ENCODE measurements at places on chromosomes 2 and 18.

DNA sequence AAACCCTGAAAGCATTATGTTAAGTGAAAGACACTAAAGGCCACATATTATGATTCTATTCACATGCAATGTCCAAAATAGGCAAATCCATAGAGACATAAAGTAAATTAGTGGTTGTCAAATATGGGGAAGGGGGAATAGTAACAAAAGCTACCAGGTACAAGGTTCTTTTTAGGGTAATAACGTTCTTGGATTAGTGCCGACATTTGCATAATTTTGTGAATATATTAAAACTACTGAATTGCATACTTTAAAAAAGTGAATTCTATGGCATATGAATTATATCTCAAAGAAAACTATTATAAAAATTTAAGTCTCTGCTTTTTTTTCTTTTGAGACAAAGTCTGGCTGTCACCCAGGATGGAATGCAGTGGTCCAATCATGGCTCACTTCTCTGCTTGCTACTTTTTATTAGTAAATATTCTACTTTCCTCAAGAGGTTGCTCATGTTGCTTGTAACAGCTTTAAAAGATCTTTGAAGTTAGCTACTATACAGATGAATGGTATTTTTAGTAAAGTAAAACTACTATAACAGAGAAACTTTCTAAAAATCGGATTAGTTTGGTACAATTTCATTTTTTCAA lies 2.5 kb downstream of the SESTD1 start:
- DNase-seq, result no peak

DNA sequence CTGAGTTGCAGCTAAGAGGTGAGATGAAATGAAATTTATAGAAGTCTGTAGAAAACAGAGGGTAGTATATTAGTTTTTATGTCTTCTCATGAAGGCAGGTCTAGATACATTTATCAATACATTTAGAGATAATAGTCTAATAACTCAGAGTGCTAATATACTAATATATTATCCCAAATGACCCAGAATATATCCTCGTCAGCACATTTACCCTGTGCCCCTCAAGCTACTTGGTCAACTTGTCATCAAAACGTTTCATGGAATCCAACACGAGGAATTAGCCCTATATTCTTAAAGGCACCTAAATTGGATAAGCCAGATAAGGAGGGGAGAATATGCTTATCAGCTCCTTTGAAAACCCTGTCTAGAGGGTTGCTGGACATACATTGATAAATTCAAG lies 415.1 kb upstream of the LRRTM1 start:
- DNase-seq, result no peak

DNA sequence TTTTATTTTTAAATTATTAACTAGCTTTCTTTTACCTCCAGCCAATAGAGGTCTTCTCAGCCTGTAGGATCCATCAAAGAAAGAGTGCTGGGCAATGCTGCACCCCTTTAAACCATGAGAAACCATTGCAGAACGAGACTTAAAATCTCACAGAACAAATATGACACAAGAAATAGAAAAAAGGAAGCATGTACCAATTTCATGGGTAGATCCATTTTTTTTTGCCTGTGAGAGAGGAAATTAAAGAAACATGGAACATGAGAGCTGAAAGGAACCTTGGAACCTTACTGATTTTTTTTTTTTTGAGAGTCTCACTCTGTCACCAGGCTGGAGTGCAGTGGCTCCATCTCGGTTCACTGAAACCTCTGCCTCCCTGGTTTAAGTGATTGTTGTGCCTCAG lies 14.0 kb downstream of the HRH4 start:
- DNase-seq, result no peak

GRCh38 chr2:82143343-82143742 lies 1838.8 kb upstream of the LRRTM1 start:
- DNase-seq, result no peak

GRCh38 chr2:236687296-236687965 lies 117.8 kb downstream of the ACKR3 start:
- DNase-seq, result no peak

DNA sequence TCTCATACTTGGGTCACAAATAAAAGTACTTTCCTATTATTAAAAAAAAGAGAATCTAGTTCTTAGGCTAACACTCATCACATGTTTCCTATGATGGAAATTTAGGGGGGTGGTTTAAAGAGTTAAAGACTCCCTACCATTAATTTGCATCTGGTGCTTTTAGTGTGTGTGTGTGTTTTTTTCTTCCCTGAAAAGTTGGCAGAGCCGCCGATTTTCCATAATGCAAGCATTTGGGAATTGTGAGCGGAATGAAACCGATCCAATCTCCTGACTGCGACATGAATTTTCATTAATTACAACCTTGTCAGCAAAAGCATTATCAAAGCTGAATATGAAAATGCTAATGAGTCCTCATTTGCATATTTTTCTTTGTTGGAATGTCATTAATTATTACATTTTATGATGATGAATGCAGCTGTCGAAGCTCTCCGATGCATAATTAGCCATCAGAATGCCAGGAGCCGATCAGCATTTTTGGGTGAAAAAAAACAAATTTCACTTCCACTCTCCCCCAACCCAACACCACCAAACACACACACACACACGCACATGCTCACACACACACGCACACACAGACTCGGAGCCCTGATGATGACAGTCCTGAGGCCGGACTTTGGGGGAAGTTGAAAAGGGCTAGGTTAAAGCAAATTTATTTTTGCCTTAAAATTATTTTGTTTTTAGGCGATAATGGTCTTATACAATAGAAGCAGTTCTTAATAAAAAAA lies 165.4 kb downstream of the TCF4 start:
- DNase-seq, result peak; percentile 82

GRCh38 chr2:70890469-70891065 lies 45.1 kb upstream of the ATP6V1B1 start:
- DNase-seq, result no peak

DNA sequence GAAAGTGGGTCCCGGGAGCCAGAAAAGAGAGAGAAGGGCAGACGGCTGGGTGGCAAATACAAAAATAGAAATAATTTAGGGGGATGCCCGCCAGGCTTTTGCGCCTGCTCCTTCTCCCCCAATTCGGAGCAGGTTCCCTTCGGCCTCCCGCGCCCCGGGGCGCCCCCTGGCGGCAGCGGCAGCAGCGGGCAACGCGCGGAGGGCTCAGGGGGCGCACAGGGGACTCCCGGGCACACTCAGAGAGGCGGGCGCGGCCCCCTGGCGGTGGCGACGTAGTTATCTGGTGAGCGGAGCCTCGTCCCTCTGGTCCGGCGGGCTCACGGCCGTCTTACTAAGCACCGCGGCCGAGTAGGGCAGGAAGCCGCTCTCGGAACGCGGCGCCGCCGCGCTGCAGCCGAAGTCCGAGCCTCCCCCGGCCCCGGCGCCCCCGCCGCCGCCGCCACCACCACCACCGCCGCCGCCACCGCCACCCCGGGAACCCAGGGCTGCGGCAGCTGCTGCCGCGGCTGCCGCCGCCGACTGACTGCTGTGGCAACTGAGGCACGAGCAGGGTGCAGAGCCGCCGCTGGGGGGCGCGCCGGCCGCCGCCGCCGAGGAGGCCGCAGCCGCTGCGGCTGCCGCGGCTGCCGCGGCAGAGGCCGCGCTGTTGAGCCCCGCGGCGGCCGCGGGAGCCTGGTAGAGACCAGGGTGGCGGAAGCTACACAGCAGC lies 3.8 kb downstream of the EVX2 start:
- DNase-seq, result no peak

GRCh38 chr18:57446322-57446721 lies 11.1 kb downstream of the ONECUT2 start:
- no peak for DNase-seq

GRCh38 chr2:142200062-142200461 lies 69.2 kb upstream of the LRP1B start:
- no peak for DNase-seq

GRCh38 chr2:12051831-12052230 lies 305.4 kb downstream of the LPIN1 start:
- no peak for DNase-seq

DNA sequence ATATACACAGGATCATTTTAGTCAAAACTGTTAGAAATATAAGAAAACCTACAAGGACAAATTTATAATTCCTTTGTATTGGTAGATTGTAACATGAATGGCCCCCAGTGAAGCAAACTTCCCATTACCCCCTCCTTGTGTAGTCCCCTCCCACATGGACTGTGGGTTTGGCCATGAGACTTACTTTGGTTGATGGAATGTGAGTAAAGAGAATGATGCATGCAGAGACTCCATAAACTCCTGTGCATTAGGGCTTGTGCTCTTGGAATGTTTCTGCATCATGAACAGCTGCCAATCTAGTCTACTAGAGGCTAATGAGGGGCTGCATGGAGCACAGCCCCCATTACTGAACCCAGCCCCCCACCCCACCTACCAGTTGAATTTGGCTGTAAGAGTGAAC lies 8.3 kb upstream of the TGFA start:
- no peak for DNase-seq

DNA sequence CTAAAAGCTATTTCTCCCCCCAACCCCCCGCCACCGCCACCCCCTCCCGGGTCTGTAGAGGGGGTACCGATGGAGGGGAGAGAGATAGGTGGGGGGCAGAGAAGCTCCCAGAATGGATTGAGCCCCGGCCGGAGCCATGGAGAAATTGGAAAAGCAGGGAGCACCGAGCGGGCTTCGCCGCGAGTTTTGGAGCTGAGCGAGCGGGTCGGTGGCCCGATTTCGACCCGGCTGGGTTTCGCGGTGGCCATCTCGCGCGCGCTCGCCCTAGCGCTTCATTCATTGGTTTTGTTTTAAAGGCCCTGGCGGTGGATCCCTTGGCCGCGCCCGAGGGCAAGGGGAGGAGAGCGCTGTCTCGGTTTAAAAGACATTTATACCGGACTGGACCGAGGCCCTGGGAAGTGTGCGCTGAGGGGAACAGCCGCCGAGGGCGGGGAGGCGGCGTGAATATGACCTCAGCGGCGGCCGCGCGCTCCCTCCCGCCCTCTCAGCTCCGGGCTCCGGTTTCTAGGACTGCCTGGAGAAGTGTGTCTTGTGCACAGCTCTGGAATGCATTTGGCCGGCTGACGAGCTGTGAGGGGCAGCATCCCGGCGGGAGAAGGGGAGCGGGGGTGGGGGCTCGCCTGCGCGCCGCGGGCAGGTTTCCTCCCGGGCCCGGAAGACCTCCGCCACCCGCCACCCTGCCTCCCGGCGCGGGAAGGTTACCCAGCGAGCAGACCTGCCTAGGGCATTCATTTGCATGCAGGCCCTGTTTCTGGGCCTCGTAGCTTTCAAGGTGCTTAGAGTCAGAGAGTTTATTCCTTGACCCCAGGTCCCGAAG lies 1.7 kb upstream of the SMAD7 start:
- DNase-seq, result peak; percentile 74

GRCh38 chr2:162925595-162925994 lies 87.0 kb upstream of the KCNH7 start:
- no peak for DNase-seq

DNA sequence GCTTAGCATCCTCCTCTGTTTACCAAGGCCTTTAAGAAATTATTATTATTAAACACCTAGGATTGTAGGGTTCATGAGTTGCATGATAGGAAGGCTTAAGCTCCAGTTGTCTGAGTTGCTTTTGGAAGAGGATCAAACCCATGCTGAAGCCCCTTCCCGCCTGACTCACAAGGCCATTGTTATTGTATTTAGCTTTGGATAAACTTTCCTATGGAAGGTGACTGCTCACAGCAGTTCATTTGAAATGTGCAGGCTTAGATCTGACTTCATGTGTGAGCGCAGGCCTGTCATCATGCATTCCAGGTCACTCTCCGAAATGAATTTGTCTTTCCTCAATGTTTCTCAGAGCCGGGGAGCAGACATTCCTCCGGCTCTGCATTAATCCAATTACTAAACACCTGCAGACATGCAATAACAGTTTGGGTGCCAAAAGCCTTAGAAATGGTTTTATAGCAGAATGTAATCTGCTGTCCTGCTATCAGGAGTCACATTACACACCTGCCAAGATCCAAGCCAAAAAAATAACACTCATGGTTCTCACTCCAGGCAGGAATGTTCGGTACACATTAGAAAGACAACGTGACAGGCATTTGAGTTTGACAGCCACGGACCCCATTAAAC lies 119.9 kb downstream of the OSR1 start:
- DNase-seq, result no peak
